ENCODE measurements at places on chromosomes 2 and 18.

DNA sequence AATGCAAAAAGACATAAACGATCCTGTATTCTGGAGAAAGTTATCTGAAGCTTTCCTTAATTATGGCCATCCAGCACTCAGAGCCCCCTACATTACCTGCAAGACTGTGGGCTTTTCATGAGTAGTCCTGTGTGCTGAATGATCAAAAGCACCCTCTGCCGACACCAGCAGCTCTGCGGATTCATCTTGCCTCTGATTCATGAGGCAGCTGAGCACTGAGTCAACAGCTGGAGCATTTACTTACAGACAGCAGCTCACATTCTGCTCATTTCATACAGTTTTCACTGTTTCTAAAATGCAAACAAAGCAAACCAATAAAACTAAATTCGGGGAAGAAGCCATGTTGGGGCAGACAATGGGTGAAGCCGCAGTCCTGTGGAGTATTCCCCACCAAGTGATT lies 886.5 kb downstream of the CNTNAP5 start:
- no peak for DNase-seq

GRCh38 chr2:101408925-101409324 lies 21.6 kb upstream of the CREG2 start:
- no peak for DNase-seq

DNA sequence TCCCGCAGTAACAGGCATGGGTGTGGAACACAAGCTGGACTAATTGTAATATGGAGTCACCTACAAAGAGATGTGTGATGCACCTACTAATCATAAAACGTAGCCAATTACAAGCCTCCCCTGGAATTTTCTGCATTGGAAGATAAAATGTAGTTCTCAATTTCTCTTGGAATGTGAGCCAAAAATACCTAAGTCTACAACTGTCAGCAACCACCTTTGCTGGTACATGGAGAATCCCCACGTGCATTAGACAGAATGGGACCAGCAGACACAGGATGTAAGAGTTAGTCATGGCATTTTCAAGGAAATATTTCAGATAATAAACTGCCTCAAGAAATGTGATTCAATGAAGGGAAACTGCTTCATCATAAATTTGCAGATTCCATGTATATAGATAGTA lies 85.6 kb upstream of the DCC start:
- no peak for DNase-seq

DNA sequence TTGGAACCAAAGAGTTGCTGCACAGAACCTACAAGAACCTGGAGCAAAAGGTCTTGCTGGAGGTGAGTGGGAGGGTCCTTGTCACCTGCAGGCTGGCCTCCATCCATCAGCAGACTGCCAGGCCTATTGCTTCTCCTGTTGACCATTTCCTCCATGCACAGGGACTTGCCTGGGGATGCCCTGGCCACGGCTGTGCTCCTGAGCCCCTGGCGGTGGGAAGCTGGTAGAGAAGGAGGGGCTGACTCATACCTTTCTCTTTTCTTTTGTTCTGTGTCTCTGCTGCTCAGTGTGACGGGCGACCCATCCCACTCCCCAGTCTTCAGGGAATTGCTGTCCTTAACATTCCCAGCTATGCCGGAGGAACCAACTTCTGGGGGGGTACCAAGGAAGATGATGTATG lies 102.6 kb downstream of the DGKD start:
- DNase-seq, result no peak

DNA sequence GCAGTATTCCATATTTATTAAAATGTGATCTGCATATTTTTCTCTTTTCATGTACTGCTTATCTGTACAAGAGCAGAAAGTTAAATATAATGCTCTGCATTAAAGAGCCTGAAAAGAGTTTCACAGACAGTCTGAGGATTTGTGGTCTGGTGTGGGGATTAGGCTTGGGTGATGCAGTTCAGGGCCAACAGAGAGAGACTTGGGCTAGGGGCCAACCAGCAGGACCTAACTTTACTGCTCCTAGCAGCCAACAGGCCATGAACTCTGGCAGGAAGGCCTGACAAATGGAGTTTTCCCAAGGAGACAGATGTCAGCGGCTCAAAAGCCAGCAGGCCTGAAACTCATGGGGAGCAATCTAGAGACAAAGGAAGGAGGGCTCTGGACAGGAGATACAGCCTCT lies 169.6 kb downstream of the LRRTM1 start:
- no peak for DNase-seq

GRCh38 chr2:55766947-55767346 lies 73.3 kb upstream of the PNPT1 start:
- no peak for DNase-seq

DNA sequence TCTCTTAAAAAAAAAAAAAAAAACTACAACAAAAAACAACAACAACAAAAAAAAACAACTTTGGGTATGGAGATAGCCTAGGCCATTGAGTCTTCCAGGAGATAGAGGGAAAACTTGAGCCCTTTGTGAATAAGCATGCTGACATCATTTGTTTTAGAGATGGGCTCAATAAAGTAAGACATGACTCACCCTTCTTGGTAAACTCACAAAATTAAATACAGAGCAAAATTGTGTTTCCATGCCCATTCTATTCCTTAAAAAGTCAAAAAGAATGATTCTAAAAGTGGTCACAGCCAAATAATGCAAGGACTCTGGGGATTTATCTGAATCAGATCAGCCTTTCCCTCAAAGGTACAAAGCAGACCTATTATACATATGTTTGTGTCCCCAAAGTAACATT lies 117.4 kb downstream of the ETAA1 start:
- no peak for DNase-seq

GRCh38 chr2:112814278-112814677 lies 22.3 kb downstream of the IL1B start:
- no peak for DNase-seq
